ENCODE measurements at places on chromosomes 16 and 17.

DNA sequence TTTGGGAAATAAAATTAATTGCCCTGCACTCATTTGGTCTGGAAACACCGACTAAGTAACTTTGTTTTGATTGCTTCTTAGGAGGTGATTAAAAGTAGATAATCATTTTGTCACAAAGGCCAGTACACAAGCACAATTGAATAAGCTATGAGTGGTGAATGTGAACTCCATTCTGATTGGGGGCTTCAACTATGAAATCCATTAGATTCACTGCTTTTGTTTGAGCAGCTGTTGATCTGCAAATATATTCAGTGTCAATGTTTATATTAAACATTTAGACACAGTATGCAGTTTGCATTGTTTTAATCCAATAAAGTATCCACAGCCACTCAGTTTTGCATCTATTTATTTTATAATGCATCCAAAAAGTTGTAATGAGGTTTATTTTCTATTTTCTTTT, 817.5 kb downstream of the CDH11 start:
- DNase-seq = no peak

DNA sequence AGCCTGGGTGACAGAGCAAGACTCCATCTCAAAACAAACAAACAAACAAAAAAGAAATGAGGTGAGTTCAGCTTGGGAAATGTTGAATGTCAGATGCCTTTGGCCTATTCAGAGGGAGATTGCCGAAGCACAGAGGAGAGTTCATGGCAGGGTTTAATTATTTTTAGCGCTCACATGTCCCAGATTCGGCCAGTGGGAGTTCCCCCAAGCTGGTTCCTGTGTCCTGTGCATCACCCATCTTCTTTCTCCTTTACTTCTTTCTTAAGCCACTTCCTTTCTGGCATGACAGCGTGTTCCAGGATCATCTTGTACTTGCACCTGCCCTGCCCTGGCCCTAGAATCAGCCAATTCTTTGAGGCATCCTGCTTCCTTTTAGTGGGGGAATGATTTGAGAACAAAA, 9.2 kb downstream of the MPV17L start:
- DNase-seq = no peak

DNA sequence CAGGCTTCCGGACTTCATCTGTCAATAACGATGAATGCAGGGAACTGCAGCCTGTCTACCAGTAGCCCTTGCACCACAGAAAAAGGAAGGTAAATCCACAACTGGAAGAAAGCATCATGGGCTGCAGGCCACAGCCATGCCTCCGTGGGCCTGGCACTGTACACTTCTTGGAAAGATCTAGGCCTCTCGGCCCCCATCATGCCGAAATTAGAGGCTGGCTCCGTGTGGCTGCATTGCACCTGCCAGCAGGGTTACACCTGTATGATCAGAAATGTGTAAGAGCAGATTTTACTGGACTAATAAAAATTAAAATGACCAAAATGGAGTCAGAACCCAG, 52.2 kb downstream of the SDK2 start:
- DNase-seq = no peak

GRCh38 chr16:60151987-60152386, 1417.9 kb upstream of the GOT2 start:
- no peak for DNase-seq

GRCh38 chr17:70517816-70518215, 348.5 kb downstream of the KCNJ2 start:
- DNase-seq = no peak

DNA sequence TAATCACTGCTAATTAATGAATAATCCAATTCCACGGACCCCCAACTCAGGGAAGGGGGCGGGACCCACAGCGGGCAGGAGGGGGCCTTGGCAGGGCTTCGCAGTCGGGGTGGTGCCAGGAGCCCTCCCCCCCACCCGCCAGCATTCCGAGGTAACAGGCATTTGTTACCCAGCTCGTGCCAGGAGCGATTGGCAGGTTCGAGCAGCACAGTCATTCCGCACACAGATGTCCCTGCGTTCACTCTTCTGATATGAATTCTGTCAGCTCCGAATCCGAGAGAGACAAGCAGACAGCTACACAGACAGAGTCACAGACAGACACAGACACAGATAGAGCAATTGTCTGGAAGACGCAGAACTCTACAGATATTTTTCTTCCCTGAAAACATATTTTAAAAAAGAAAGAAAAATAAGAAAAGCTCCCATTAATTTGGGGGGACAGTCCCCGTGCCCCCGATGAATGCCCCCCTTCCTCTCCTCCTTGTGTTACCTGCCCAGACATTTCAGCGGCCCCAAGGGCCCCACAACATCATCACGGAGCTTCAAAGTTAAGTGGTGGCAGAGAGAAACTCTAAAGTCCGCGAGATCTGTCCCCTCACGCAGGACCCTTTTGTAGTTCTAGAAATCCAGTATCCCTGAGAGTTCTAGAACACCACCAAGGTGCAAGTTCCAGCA, 10.2 kb downstream of the NEUROD2 start:
- DNase-seq = no peak

DNA sequence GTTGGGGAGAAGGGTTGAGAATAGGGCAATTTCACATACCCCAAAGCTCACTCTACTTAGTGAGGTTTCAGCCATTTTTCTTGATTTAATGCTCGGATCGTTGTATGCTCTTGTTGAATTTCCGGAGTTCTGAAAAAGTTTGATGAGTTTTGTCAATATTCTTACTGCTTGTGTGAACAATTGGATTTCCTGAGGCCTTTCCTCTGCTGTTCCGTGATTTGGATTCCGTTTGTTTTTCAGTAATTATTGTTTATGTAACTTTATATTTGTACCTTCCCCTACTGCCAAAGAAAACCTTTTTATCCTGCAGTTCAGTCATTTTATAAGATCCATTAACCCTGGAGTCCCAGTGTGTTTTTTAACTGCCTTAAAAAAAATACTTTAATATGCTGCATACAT, 62.9 kb downstream of the PHKB start:
- no peak for DNase-seq

GRCh38 chr16:55499951-55500529, 8.8 kb upstream of the LPCAT2 start:
- DNase-seq = no peak

DNA sequence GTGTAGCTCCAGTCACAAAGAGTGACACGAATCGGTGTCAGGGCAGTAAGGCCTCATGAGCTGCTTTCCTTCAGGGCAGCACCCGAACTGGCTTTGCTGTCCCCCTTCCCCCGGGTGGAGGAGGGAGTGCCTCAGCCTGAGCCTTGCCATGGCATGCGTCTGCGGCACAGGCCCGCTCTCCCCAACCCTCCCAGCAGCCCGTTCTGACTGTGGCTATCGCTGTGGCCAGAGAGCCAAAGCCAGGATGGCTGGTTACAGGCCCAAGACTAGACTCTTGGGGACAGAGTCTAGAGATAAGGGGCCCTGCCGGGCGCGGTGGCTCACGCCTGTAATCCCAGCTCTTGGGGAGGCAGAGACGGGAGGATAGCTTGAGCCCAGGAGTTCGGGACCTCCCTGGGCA, 25.9 kb downstream of the CLUH start:
- DNase-seq = no peak

- no peak for DNase-seq
These were observed 17.0 kb upstream of the RPRML start for GRCh38 chr17:46995841-46996571.

DNA sequence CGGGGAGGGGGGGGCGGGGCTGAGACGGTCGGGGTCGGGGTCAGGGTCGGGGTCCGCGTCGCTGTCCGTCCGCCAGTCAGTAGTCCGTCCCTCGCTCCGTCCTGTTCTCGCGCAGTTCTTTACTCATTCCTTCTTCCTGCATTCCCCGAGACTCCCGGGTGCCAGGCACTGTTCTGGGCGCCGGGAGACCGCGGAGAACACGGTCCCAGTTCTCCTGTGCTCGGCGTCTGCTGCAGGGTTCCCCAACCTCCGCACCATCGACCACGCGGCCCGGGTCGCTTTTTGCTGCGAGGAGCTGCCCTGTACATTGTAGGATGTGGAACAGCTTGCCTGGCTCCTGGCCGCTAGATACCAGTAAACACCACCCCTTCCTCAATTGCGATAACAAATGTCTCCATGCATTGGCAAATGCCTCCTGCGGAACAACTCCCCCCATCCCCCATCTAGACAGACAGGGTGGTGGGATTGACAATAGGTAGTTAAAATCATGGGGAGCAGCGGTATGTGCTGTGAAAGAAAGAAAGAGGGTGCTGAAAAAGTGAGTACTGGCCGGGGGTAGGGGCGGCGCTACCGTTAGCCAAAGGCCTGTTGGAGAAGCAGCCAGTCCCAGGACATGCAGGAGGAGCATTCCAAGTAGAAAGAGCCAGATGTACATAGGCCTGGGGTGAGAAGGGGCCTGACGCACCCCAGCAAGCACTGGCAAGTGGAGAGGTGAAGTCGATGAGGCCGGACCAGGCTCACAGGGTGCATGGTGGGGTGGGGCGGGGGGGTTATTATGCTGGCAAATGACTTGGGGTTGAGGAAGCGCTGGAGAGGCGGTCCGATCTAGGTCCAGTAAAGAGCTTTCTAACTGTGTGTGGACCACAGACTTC, 631 bp downstream of the TRAF7 start:
- DNase-seq = no peak

DNA sequence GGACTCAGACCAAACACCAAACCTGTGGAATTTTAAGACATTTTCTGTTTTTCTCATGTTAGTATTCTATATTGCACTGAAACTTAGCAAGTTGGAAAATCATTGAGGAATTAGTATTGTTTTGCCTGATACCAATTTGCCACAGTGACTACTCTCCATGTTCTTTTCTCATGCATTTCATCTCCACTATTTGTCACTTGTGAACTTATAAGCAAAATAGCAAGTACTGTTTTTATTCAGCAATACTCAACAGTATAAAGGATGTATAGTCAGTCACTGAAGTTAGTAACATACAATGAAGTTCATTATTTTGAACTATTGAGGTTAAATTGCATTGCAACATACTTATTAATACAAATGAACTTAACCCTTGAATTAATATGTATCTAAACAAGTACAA, 5.8 kb upstream of the VPS35L start:
- DNase-seq = no peak

DNA sequence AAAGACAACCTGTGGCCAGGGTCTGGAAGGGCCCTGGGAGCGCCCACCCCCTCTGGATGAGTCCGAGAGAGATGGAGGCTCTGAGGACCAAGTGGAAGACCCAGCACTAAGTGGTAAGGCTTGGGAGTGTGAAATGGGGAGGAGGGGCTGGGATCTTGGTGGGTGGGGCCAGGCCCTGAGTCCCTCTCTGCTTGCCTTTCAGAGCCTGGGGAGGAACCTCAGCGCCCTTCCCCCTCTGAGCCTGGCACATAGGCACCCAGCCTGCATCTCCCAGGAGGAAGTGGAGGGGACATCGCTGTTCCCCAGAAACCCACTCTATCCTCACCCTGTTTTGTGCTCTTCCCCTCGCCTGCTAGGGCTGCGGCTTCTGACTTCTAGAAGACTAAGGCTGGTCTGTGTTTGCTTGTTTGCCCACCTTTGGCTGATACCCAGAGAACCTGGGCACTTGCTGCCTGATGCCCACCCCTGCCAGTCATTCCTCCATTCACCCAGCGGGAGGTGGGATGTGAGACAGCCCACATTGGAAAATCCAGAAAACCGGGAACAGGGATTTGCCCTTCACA, 1.2 kb upstream of the STARD3 start:
- DNase-seq = no peak

- DNase-seq = no peak
These were observed 255.3 kb downstream of the CPPED1 start for GRCh38 chr16:12548270-12548983.

DNA sequence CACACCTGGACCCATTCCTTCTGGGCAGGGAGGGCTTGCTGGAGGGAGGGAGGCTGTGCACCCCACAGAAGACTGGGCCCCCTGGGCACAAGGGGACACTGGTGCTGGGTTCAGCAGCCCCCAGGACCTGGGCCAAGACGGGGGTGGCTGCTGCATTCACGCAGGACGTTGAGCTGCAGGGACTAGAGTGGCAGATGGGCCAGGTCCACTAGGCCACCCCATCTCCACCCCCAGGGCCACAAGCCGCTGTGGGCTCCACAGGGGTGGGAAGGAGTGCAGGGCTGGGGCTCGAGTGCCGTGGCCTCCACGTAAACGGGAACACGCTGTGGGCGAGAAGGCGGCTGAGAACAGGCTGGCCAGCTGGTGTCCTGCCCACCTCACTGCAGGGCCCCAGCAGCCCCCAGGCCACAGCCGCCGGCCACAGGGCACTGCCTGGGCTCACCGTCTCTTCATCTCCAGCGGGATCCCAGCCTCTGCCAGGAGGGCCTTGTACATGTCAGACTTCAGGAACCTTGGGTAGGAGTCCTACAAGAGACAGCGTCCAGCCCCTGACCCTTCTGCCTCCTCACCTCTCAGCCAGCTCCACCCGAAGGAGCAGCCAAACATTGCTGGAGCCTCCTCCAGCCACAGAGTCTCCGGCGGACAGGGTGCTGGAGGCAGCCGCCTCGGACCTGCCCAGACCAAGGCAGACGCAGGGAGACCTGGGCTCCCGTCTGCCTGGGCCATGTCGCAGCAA, 6.5 kb downstream of the RGS11 start:
- no peak for DNase-seq

GRCh38 chr16:84082835-84083569, 33.7 kb downstream of the MBTPS1 start:
- no peak for DNase-seq

GRCh38 chr17:45925311-45925710, 31.0 kb downstream of the MAPT start:
- DNase-seq = no peak

- DNase-seq = no peak
These were observed 740.3 kb upstream of the SOX9 start for GRCh38 chr17:71380535-71380934.

- no peak for DNase-seq
These were observed 8.9 kb downstream of the CFAP20 start for GRCh38 chr16:58120234-58120633.

DNA sequence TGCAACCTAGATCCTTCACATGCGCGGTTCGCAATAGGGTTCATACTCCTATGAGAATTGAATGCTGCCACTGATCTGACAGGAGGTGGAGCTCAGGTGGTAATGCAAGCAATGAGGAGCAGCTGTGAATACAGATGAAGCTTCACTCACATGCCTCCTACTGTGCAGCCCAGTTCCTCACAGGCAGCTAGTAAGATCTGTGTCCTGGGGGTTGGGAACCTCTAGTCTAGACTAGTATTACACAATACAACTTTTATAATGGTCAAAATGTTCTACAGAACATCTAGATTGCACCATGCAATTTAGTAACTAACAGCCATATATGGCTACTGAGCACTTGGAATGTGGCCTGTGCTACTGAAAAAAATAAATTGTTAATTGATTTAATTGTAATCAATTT, 26.7 kb downstream of the ABCA5 start:
- DNase-seq = no peak

GRCh38 chr16:56984639-56985038, 4.7 kb upstream of the NLRC5 start:
- no peak for DNase-seq

- no peak for DNase-seq
These were observed 5.3 kb downstream of the UBALD1 start for GRCh38 chr16:4609200-4610010.

- DNase-seq = no peak
These were observed 565 bp upstream of the XAF1 start for GRCh38 chr17:6755281-6755680.
